Upper lobe of right lung (tissue), 1 donor: ENCODE measurements at places on chromosomes 16 and 17. TPM values are rescaled to one million over a fixed set of nuclear protein-coding genes. Genes with fewer than 3 reads are reported as not detected.

The CACNG1 gene
- not detected for total RNA-seq

The SPN gene
- total RNA-seq, result 70.7 TPM

The HBA1 gene
- 241 TPM for total RNA-seq

The PSMD11 gene
- 62.8 TPM for total RNA-seq

The SLC38A8 gene
- not detected for total RNA-seq

The HOXB9 gene
- total RNA-seq, result not detected

The PDP2 gene
- total RNA-seq, result 22.4 TPM

The NTN1 gene
- 4.1 TPM for total RNA-seq

The ADAMTS18 gene
- total RNA-seq, result 0.46 TPM

The TMEM114 gene
- not detected for total RNA-seq

The MYH13 gene
- total RNA-seq, result not detected

The NAGS gene
- total RNA-seq, result 7.1 TPM

The CCDC154 gene
- 4.1 TPM for total RNA-seq

The CES3 gene
- 3.4 TPM for total RNA-seq

The ZBTB4 gene
- total RNA-seq, result 84.7 TPM
